Naive B cell (primary cell): ENCODE measurements at places on chromosomes 2 and 18. TPM values are rescaled to one million over a fixed set of nuclear protein-coding genes. Genes with fewer than 3 reads are reported as not detected.

- peak; percentile 54 for DNase-seq
Measured at GRCh38 chr2:134737671-134738070, 18.9 kb upstream of the TMEM163 start.

DNA sequence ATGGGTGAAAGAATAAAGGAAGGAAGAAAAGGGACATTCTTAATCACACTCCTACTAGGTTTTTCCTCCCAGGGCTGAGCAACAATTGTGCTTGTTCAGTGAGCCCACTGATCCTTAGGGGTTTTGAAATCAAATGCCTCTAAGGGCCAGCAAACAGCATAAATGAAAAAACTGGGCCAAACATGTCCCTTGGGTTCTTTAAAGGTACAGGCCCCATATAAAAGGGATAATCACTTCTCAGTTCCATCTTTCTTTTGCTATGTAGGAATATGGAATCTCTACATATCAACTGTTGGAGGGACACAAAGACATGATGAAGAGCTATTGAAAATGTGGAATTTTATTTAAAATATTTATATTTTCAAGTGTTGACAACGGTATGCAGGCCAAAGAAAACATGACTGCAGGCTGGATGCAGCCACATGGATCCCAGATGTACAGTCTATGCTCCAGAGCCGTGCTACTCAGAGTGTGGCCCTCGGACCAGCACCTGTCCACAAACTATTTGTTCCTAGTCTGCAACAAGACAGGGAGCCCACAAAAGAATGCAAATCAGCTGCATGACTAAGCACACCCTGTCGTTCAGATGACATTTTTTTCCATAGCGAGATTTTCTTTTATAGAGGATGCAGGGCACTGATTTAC is 110.0 kb downstream of the CDH20 start:
- DNase-seq = no peak

DNA sequence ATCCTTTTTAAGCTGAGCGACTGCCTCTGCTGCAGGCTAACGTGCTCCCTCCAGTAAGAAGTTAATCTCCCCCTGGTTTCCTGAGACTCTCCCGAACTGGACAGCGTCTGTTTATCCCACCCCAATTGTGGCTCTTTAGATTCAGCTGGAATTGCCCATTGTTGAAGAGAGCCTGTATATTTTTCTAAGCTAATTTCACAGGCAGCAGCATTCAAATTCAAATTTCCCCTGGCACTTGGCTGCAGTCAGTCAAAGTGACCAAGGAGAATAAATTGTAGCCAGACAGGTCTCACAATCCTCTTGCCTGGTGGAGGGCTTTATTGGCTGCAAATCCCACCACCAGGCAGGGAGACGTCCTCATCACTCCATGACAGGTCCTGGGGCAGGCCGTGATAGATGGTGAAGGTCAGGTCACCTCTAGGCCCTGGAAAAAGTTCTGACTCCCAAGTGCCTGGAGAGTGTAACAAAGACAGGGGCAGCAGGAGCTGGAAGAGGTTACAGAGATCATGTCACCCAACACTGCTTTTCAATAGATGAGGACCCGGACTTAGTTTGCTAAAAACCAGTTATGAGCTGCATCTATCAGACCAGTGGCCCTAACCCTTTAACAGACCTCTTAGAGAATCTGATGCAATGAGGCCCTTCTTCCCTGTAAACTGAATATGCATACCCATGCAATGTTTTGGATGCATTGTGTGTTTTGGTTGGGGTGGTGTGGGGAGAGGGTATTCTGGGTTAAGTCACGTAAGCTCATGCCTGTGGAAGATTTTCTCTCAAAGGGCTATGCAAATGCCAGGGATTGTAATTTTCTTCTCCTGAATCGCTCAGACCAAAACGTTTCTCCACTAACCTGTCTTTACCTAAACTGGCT is 32.3 kb upstream of the C18orf32 start:
- no peak for DNase-seq

DNA sequence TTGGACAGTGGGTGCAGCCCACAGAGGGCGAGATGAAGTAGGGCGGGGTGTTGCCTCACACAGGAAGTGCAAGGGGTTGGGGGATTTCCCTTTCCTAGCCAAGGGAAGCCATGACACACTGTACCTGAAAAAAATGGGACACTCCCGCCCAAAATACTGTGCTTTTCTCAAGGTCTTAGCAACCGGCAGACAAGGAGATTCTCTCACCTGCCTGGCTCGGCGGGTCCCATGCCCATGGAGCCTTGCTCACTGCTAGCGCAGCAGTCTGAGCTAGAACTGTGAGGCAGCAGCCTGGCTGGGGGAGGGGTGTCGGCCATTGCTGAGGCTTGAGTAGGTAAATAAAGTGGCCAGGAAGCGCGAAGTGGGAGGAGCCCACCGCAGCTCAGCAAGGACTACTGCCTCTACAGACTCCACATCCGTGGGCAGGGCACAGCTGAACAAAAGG is 244.7 kb downstream of the NBAS start:
- no peak for DNase-seq

DNA sequence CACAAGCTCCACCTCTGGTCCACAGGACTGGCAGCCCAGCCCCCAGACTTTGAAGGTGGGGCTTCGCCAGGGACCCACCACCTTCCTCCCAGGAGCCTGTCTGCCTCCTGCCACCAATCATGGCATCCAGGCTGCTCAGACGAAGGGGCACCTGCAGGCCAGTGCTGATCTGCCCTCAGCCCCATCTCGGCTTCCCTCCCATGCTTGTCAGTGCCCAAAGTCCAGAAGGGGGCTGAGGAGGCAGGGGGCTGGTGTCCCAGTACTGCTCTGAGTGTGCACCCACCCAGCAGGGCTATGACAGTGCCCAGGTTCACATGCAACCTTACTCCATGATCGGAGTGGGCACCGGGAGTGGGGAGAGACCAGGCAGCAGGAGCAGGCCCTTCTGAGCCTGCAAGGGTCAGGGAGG is 25.3 kb upstream of the RUFY4 start:
- no peak for DNase-seq

DNA sequence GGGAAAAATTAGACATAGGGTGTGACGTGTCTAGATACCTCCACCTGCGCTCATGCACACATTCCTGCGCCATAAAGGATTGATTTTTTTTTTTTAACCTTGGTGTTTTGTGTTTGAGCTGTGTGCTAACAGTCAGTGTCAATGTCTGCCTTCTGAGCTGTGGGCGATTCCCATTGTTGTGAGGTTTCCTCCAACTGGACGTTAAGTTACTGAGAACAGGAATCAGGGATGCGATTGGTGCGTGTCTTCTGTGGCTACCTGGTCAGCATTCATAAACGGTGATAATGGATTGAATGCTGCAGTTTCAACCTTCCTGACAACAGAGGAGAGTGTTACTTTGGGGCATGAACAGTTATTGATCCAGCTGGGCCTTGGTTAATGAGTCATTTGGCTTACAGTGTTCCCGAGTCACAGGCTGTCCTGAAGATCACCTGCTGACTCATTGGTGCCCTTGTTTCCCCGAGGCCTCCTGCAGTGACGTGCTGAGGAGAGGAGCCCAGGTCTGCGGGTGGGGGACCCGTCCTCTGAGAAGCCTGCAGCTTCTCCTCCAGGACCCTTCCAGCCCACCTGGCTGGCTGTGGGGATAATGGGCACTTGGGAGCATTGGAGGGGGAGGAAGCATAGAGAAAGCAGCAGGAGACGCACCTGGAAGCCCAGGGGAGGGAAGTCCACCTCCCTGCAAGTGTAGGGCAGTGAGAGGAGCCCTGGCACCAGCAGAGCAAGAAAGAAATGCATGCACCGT is 25.8 kb upstream of the CABYR start:
- no peak for DNase-seq

- no peak for DNase-seq
Measured at GRCh38 chr2:38178556-38179419, 102.8 kb upstream of the CYP1B1 start.

- DNase-seq = no peak
Measured at GRCh38 chr2:142048581-142048980, 82.2 kb downstream of the LRP1B start.

- DNase-seq = no peak
Measured at GRCh38 chr2:237517990-237518389, 30.9 kb downstream of the MLPH start.

GRCh38 chr2:102852867-102853266 is 91.0 kb downstream of the TMEM182 start:
- no peak for DNase-seq

DNA sequence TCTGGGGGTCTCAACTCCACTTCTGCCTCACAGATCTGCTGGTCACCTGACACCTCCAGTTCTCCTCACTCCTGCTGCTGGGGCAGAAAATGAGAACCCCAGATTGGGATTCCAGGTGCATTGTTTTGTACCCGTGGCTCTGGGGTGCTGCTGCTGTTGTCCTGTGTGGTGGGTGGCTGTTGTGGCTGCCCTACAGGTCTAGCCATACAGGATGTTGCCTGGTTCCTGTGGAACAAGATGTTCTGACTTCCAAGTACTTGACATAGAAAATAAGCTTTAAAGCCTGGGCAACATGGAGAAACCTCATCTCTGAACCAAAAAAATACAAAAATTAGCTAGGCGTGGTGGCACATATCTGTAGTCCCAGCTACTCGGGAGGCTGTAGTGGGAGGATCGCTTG is 38.1 kb downstream of the CHRNA1 start:
- DNase-seq = no peak

DNA sequence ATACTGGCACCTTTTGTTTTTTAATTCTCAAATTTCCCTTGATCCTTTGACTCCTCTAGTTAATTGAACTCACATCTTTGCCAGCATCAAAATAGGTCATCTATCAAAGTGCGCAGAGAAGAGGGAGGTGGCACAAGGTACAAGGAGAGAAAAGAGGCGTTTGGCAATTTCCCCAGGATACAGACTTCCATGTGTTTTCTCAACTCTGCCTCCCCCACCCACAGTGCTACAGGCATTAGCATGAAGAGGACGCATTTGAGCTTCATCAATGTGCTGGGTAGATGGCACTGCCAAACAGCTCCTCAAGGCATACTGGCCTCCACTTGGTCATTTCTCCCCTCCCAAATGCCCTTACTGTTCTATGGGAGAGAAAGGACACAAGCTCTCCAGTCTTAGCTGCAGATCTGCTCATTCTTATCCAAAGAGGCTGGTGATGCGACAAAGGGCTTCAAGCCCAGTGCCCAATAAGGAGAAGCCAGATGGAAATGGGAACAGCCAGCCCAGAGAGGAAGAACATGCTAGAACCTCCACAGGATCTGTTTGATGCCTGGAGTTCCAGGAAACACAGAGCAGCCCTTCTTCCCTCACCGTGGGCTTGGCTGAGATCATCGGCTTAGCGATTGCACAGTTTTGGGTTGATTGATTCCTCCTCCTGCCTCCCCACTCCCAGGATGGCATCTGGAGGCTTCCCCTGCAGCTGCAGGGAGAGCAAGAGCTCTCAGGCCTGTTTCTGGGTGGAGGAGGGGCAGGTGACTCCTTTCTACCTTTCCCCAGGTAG is 144.7 kb upstream of the SMAD2 start:
- DNase-seq = no peak

DNA sequence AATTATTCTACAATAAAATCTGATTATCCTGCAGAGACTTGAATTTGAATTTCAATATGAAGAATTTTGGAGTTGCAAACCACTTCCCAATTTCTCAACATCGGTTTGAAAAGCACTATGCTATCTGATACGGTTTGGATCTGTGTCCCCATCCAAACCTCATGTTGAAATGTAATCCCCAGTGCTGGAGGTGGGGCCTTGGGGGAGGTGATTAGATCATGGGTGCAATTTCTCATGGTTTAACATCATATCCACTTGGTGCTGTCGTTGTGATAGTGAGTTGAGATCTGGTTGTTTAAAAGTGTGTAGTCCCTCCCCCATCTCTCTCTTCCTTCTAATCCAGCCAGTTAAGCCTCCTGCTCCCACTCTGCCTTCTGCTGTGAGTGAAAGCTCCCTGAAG is 205.7 kb downstream of the NBAS start:
- no peak for DNase-seq

- DNase-seq = no peak
Measured at GRCh38 chr2:176081376-176081836, 2.4 kb downstream of the EVX2 start.

GRCh38 chr2:56674084-56674483 is 490.3 kb downstream of the CCDC85A start:
- DNase-seq = no peak

DNA sequence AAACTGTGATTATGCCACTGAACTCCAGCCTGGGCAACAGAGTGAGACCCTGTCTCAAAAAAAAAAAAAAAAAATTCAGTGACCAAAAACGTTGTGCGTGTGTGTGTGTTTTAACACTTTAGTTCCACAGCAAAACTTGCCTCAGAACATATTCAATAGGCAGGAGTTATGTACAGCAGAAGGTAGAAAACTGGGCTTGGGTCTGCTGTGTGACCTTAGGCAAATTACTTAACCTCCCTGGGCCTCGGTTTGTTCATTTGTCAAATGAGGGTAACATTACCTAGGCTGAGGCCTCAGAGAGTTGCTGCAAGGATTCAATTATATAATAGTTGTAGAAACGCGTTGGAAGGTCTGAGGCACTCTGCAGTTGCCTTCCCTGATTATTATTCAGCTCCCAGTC is 10.3 kb upstream of the SCG2 start:
- DNase-seq = no peak

EPHA4 gene
- 8.8 TPM for polyA plus RNA-seq

LYG2 gene
- not detected for polyA plus RNA-seq

MSH2 gene
- 30.4 TPM for polyA plus RNA-seq

IL1R2 gene
- not detected for polyA plus RNA-seq

MALL gene
- not detected for polyA plus RNA-seq

PDCD1 gene
- not detected for polyA plus RNA-seq

OTX1 gene
- not detected for polyA plus RNA-seq

SLC40A1 gene
- 3.5 TPM for polyA plus RNA-seq

ZEB2 gene
- polyA plus RNA-seq = 96.5 TPM

EVX2 gene
- not detected for polyA plus RNA-seq

RASGRP3 gene
- 111 TPM for polyA plus RNA-seq

SCYGR7 gene
- polyA plus RNA-seq = not detected

C2orf72 gene
- not detected for polyA plus RNA-seq

L3MBTL4 gene
- 2.7 TPM for polyA plus RNA-seq

FSHR gene
- polyA plus RNA-seq = not detected

LCT gene
- polyA plus RNA-seq = not detected

SLC9A4 gene
- not detected for polyA plus RNA-seq

LRATD1 gene
- not detected for polyA plus RNA-seq
